ENCODE measurements at places on chromosomes 12 and 14.

DNA sequence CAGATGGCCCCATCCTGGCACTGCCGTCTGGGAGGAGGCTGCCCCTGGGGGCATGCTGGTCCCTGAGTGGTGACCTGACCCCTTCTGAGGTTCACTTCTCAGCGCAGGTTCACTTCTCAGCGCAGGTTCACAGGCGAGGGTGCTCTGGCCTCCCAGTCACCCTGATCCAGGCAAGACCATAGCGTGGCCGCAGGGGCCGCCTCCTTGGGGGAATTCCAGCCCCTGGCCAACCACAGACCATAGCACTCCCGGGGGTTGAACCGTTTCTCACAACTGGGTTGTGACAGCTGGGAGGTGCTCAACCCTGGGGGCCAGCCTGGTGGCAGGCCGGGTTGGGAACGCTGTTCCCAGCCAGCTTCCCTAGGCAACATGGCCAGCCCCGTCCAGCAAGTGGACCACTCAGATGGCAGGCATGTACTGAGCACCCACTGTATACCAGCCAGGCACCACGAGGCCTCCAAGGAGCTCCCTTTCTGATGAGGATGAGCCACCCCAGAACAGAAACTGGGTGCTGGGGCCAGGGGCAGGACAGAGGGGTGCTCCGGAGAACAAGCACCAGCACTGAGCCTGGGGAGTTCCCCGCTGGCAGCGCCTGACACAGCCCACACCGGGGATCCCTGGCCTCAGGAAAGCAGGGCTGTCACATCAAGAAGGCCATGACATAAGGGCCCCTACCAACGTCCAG lies 28.3 kb upstream of the ZFP36L1 start:
- DNase-seq, result no peak

DNA sequence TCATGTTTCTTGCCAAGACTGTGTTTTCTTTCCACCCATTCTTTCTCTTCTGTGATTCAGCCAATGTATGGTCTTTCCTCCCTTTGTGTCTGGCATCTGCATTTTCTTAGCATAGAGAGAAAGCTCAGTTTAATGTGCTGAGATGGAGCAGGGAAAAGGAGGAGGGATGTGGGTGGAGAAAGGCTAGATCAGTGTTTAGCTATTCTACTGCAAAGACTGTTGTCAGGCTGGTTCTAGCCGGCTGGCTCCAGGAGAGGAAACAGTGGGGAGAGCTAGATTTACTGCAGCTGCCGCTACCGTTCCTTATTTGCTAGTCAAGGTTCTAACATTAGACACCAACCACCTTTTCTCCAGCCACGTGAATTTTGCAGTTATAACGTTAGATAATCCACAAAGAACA lies 5.2 kb upstream of the RIMKLB start:
- DNase-seq, result peak; percentile 70

DNA sequence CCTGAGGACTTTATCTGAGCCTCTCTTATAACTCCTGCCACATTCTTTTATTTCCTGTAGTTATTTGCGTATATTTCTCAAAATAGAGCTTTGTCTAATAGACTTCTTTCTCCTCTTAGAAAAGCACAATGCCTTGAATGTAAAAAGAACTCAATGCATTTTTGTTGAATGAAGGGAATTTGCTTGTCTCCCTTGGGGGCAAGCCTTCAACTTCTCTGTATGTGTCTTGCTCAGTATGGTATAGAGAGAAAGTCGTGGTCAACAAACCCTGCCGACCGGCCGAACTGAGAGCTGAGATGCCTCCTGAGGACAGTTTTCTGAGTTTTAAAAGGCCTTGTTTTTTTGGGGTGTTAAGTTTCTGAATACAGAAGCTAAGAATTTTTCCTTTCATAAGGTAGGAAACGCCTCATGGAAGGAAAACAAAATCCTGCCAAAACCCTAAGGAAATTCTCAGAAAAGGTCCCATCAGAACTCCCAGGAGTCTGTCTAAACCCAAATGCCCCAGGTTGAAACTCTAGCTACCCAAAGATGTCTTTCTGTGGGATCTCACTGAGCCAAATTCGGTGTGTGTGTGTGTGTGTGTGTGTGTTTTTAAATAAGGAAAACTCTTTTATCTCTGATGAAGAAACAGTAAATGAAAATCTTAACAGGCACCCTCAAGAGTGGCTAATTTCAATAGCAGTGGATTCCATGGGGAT lies 136.6 kb downstream of the C12orf75 start:
- DNase-seq, result no peak

DNA sequence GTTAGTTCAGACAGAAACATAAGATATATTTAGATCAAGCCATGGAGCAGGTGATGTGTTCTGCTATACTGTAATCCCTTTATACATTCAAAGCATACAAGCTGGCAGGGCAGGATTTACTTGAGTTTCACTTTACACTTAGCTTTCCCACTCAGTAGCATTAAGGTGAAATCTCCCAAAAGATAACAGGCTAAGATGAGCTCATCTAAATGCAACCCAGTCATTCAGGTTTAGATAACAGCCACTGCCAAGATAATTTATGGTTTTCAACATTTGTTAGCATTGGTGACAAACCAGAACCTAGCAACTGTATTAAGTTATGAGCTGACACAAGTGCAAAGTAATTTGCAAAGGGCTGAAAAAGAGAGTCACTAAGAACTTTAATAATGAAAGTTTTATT lies 925.1 kb upstream of the ATXN7L3B start:
- DNase-seq, result no peak

DNA sequence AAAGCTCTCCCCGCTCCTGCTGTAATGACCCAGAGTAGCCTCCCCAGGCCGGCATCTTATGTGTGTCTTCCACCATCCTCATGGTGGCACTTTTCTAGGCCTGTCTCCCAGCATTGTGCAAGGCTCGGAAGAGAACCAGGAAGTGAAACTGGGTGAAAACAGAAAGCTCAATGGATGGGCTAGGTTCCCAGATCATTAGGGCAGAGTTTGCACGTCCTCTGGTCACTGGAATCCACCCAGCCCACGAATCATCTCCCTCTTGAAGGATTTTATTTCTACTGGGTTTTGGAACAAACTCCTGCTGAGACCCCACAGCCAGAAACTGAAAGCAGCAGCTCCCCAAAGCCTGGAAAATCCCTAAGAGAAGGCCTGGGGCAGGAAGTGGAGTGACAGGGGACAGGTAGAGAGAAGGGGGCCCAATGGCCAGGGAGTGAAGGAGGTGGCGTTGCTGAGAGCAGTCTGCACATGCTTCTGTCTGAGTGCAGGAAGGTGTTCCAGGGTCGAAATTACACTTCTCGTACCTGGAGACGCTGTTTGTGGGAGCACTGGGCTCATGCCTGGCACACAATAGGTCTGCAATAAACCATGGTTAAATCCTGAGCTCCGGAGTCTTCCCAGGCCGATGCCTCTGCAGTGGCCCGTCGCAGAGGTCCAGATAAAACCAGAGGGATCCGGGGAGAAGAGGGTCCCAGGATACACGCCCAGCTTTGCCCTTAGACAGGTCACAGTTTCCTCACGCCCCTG lies 15.6 kb downstream of the ACVRL1 start:
- DNase-seq, result no peak

GRCh38 chr12:2256453-2256852 lies 203.7 kb downstream of the CACNA1C start:
- DNase-seq, result no peak

DNA sequence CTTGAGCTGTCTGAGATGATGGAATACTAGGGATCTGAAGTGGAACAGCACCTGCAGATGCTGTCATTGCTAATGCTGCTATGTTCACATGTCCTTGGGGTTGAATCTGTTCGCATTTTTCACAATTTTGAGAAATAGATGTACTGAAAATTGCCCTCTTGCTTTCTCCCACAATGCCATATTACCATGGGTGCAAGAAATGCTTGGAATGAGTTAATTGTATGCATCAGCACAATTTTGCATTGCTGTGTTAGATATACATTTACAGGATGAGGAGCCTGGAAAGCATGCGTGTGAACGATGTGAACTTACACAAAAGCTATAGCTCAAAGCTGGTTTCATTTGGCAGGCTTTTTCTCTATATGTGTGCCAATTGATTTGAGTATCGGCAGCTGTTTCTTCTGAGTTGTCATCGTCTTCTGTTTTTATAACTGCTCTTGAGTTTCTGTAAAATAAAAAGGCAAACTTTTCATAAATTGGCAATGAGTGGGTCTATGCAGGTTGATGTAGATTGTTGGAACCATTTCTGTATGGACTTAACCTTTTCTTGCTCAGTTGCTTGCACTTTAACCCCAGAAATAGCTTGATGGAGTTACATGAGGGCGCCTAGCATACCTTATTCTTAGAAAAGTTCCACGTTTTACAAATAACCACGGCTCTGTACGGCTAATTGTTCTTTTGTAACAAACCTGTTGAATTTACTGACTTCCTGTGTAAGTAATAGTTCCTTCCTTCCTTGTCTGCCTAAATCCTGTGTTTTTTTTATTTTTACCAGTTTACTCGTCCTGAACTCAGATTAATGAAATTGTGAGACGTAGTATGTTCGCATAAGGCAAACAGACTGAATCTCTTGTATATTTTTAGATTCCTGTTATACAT lies 105.9 kb downstream of the FGD4 start:
- no peak for DNase-seq

- no peak for DNase-seq
Measured at GRCh38 chr12:113727651-113728061, 238.5 kb downstream of the RBM19 start.

- no peak for DNase-seq
Measured at GRCh38 chr14:51445001-51445390, 204.9 kb downstream of the TMX1 start.

DNA sequence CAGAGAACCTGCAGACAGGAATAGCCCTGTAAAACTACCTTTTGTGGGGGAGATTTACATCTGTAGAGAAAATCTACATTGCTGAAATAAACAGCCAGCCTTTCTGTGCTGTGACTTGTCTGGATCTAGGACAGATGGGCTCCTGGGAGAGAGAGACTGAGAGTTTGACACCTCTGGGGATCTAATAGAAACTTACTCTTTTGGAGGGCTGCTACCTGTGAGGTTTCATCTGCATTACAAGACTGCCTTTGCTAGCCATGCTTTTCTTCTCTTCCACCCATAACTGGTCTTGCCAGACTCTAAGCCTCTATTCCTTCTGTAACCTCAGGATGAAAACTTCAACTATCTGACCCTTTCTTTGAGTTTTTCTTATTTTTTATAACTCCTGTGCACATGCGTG lies 452.6 kb downstream of the ZFP36L1 start:
- DNase-seq, result no peak

- DNase-seq, result no peak
Measured at GRCh38 chr12:8709124-8709830, 11.5 kb downstream of the RIMKLB start.

- DNase-seq, result peak; percentile 30
Measured at GRCh38 chr14:105491366-105491973, 424 bp downstream of the TEDC1 start.

DNA sequence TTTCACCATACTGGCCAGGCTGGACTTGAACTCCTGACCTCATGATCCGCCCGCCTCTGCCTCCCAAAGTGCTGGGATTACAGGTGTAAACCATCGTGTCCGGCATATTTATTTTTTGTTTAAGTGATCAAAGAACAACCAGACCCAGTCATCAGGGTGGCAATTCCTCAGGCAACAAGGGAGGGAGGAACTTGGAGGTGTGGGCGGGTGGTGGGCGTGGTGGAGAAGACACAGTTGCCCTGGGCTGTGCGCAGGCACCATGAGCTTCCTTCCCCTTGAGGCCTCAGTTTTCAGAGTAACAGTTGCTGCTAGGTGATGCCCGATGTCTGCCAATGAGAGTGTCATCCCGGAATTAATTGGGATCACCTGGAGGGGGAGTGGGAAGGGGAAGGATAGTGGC lies 191.7 kb downstream of the ALG10 start:
- DNase-seq, result no peak
